ENCODE measurements at places on chromosomes 6 and 20.

- no peak for DNase-seq
Measured at GRCh38 chr20:47256668-47257236, 99.7 kb downstream of the ZMYND8 start.

- DNase-seq, result no peak
Measured at GRCh38 chr6:130882370-130882769, 55.2 kb downstream of the SMLR1 start.

GRCh38 chr6:167306401-167306998, 15.4 kb downstream of the UNC93A start:
- DNase-seq, result no peak

DNA sequence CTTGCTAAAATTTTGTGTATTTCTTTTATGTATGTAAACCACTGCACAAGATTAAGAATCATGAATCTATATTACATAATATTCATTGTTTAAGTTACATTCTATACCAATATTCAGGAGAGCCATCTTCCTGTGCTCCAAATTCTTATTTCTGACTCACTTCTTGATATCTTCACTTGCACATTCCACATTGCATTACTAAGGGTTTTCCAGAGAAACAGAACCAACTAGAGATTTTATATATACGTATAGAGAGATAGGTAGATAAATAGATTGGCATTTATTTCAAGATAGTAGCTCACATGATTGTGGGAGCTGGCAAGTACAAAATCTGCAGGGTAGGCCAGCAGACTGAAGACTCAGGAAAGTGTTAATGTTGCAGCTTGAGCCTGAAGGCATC, 222.2 kb upstream of the PRSS16 start:
- no peak for DNase-seq

DNA sequence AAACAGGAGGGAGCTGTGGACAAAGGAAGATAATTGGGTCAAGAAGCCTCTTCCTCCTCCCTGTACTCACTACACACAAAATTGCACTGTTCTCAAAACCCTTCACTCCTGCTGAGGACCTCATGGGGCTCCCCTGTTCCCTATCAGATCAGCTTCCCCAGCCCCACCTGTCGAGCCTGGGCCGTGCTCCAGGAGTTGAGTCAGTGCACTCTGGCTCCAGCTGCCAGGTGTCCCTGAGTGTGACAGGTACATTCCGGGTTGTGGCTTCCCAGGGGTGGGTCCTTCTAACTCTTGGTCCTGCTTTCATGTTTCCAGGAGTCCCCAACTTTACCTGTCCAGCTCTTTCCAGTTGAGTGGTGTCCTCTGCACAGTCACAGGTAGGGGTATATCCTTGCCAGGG, 8.4 kb downstream of the RAB5IF start:
- DNase-seq, result no peak
